ENCODE measurements at places on chromosomes 7 and 10.

- DNase-seq: peak; percentile 39
Measured at GRCh38 chr10:58335306-58336005, 650 bp downstream of the UBE2D1 start.

GRCh38 chr7:123747620-123748141, 1.1 kb downstream of the WASL start:
- peak; percentile 78 for DNase-seq

GRCh38 chr10:81026591-81026990, 488.9 kb downstream of the SH2D4B start:
- DNase-seq: peak; percentile 58

GRCh38 chr7:1895664-1896515, 225.8 kb downstream of the ELFN1 start:
- DNase-seq: no peak
